ENCODE measurements at places on chromosomes 1 and 21.

DNA sequence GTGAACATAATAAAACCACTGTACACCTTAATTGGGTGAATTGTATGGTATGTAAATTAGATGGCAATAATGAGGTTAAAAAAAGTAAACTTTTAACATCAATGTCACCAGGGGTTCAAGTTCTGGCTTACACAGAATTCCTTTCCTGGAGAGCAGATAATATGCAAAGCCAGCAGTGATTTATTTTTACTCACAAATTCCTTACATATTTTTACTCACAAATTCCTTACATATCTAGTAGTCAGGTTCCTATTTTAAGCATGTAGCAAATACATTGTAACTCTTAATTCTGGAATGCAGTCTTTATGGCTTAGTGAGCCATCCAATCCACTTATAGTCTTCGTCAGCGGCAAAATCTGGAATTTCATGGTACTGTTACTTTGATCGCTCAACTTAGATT, 1.3 kb upstream of the UBE4B start:
- no peak for DNase-seq

- no peak for DNase-seq
These were observed 12.4 kb downstream of the LMNA start for GRCh38 chr1:156126630-156127534.

DNA sequence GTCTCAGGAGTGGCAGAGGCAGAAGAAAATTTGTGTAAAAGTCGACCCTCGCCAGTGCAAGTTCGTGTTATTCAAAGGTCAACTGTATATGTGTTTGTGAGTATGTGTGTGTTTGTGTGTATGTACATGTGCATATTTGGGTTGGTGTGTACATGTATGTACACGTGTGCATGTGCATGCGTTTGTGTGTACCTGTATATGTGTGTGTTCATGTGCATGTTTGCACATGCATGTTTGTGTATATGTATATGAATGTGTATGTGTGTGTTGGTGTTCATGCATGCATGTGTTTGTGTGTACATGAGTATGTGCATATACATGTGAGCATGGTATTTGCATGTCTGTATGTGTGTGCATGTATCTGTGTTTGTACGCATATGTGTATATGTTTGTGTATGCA, 21.7 kb upstream of the TENT5C start:
- no peak for DNase-seq

GRCh38 chr1:56330391-56331026, 248.9 kb downstream of the PLPP3 start:
- no peak for DNase-seq

DNA sequence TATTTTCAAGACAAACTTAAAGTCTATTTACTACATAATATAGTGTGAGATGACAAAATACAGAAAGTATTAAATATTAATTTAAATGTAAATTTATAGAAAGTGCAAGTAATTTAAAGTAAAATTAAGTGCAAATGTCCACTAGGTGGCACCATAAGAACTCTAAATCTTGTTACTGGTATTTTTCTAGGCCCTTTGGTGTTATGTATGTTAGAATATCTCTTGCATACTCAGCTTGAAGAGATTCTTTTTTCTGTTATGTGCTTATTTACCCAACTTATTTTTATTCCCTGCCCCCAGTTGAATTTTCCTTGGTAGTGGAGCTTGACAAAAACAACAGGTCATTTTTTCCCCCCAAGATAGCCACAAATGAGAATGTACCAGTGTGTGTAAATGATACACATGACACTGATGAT, 71.5 kb downstream of the RPS6KC1 start:
- DNase-seq: peak; percentile 44

- peak; percentile 83 for DNase-seq
These were observed at the start of gene CELF3 for GRCh38 chr1:151716771-151717631. Gene CELF3 (minus strand): TSS chr1:151716803. CDS start chr1:151716020, 783 bp downstream.

DNA sequence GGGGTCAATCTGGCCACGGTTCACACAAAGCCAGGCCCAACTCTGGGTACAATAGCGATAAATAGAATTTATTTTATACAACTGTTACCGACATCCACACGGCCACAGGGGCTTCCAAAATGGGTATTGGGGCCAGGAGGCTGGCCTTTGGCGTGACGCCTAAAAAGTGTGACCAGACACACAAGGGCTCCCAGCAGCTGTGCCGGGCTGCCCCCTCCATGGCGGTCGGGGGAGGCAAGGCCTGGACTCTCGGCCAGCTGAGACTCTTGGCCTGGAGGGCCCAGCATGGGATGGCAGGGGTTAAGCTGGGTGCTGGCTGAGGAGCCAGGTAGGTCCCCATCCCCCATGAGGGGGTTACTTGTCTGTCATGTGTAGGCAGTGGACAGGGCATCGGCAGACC, 73.0 kb downstream of the RAP1GAP start:
- no peak for DNase-seq

GRCh38 chr1:2592672-2593071, 6.1 kb downstream of the PRXL2B start:
- no peak for DNase-seq

DNA sequence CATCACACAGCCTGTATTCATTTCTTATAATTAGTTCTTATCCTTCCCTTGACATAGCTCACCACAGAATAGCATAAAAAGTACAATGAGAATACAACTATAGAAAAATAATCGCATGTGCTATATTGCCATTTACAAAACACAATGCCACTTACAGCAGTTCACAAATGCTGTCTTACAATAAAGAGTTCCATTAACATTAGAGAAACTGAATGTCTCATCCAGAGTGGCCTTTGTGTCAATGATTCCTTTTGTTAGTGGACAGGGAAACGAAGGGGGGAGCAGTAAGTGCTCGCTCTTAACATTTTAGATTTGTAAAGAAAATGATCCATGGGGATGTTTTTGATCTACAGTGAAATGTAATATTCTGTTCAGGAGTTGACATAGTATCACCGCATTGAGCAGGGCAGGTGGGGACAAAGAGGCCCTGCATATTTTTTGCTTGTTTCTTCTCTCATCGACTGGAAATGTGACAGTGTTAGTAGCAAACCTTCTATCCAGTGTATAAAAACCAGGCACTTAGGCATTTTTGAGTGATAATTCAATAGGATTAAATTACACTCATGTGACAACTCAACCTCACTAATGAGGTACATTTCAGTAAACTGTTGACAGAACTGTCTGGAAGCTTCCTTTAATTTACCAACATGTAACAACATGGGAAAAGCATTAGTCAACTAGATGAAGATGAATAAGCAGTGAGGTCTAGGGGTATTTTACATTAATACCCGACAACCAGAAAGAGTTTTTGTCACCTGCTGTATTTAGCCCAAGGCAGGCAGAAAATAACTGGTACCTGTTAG, 35.6 kb upstream of the RRP15 start:
- DNase-seq: peak; percentile 2

DNA sequence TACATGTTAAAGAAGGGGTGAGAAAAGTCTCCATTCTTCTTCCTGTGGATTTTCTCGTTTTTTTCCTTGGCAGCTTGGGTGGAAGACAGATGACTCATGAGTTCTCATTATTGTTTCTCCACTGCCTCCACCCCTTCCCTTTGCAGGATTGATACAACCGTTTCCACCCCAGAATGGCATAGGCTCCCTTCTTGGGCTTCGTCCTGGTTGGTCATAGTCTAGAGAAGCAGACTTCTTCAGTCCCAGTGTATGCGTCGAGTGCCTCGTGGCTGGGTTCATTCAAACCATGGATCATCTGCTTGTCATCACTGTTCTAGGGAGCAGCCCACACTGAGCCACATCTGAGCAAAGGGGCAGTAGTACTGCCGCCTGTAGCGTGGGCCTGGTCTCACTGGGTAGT, 13.7 kb downstream of the PTGFRN start:
- DNase-seq: no peak

- no peak for DNase-seq
These were observed 1.3 kb upstream of the IL19 start for GRCh38 chr1:206769304-206769731.

GRCh38 chr1:67952071-67952470, 98.4 kb downstream of the DIRAS3 start:
- DNase-seq: no peak

DNA sequence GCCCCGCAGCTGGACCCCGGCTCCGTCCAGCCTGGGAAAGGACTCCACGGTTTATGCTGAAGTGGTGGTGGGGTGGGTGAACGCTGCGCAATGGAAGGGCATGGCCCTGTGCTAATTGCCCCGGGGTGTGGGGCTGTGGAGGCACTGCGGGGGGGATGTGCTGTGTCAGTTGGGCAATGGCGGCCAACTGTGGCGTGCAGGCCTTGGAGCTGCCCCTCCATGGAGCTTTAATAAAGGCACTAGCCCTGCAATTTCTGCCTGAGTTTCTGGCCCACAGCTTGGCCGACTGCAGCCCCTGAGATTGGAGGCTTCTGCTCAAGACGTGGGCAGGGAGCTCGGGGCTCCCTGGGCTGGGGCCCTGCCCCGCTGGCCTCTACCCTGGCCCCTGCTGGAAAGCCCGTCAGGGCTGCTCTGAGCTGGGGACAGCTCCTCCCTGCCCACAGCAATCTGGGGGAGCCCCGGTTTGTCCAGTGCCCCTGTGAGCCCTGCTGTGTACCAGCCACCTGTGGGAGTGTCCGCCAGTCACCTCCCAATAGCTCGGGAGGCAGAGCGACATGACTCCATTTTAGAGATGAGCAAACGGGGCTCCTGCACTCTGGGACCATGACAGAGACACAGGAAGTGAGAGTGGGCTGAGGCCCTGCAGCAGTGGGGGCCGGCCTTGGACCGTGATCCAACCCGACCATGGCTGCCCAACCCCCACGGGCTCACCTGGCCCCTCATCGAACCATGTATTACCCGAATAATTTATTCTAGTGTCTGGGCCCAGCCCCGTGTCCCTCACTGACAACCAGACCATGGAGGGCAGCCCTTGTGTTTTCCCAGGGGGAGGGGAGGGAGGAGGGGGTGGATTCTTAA, 8.7 kb upstream of the TNFRSF14 start:
- no peak for DNase-seq

- peak; percentile 85 for DNase-seq
These were observed 18.7 kb downstream of the MFSD2A start for GRCh38 chr1:39973503-39974135.

DNA sequence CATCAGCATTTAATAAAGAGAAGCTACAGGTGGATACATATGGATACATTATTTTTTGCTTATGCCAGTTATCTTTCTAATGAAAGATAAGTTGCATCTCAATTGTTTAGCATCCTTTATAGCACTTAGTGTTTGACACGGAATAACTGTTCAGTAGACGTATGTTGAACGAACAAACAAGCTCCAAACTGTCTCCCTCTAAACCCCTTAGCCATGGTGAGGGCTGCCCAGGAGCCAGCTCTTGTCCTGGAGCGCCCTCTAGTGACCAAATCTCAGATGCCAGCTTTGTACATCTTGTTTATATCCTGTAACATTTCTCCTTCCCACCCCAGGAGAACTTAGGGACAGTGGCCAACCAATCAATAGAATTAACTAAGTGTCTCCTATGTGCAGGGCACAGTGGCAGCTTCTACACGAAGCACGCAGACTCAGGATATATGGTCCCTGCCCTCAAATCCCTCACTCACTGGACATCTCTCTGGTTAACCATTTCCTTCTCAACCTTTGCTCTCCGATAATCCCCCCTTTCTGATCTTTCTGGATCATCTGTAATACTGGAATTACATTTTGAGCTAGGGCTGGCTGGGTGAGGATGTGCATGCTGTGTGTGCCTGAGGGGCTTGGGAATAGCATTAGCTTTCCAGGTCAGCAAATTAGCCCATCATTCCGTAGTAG, 22.9 kb downstream of the KCNA10 start:
- peak; percentile 87 for DNase-seq

- peak; percentile 52 for DNase-seq
These were observed 19.4 kb downstream of the PLEKHO1 start for GRCh38 chr1:150168960-150169601.

DNA sequence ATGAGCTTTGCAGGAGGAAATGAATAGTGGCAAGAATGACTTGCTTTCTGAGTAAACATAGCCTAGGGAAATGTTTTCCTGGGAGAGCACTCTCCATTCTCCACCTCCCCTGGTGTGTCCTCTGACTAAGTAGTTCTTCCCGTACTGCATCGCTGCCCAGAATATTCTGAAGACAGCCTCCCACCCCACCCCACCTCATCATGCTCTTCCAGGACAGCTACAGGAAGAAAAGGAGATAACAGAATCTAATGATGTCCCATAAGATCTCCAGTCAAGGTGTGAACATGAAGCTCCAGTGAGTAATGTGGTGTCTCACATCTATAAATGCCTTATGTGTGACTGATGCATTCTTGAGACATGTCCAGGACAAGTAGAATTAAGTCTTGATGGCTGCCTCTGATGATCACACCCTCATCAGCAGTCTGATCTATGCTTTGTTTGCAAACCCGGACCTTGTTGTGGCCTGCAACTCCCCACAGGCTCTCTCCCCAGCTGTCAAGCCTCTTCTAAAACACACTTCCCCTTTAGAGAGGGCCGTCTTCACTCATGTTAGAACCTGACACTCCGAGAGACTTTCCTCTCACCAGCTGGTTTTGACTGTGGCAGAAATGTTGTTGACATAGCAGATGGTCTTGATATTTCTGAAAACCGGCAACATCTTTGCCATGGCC, 183.0 kb downstream of the CYYR1 start:
- no peak for DNase-seq

DNA sequence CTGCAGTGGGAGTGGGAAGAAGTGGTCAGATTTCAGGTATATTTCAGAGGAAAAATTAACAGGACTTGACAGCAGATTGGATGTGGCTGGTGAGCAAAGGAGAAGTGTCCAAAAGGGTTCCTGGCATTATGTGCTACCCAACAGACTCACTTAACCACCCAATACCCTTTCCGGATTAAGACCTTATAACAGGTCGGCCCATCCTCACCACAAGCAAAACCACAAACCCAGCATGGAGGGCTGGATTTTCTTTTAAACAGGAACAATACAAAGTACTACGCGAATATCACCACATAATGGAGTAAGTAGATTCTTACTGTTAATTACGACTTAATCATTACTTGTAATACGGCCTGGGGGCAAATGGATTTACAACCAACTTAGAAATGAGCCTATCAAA, 59.2 kb downstream of the WDR64 start:
- DNase-seq: no peak

DNA sequence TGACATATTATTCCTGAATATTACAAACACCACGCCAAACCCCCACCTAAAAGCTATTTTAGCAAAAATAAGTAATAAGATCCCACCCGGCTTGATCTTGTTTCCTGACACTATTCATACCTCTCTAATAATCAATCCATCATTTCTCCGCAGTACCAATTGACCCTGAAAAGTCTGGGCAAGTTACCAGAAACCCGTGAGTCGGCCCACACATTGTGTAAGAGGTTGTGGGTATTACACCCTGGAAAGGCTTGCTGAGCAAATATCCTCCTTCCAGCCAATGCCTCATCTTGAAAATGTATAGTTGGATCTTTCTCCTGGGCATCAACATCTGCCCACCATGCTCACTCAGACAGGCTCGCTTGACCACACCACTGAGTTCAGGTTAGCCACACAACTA, 451.0 kb downstream of the TTLL7 start:
- no peak for DNase-seq

- DNase-seq: peak; percentile 63
These were observed 995 bp downstream of the COLGALT2 start for GRCh38 chr1:184036517-184036949.

DNA sequence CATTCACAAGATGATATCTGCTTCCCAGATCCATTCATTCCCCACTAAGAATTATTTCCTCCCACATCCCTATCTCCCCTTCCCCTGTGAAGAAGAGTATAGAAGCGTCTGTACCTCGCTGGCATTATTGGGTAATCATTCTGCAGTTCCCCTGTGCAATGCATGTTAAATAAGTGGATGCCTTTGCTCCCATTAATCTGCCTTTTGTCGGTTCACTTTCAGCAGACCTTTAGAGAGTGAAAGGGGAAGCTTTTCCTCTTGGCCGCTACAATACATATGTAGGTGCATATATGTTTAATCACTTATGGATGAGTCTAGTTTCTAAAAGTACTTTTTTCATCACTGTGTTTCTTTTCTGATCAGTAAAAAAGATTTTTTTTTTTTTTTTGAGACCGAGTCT, 7.0 kb downstream of the CLCN6 start:
- no peak for DNase-seq
